ENCODE measurements at places on chromosomes 16 and 17.

DNA sequence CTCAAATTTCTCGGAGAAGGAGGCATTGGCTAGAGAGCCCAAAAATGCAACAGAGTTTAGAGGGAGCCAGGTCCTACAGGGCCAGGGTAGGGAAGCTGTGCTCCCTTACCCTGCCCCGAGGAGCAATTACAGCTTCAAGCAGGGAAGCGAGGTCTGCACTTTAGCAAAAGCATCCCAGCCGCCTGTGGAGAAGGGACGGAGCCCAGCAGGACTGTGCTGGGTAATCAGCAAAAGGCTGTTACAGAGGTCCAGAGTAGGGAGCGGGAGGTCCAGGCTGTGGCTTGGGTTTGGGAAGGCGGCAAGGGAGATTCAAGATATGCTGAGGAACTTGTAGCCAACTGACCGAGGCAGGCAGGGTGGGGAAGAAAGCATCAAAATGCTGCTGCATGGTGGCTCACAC lies 162.6 kb downstream of the TMEM132E start:
- no peak for DNase-seq

GRCh38 chr17:19644493-19645210 lies 3.9 kb upstream of the ALDH3A2 start:
- DNase-seq, result no peak

DNA sequence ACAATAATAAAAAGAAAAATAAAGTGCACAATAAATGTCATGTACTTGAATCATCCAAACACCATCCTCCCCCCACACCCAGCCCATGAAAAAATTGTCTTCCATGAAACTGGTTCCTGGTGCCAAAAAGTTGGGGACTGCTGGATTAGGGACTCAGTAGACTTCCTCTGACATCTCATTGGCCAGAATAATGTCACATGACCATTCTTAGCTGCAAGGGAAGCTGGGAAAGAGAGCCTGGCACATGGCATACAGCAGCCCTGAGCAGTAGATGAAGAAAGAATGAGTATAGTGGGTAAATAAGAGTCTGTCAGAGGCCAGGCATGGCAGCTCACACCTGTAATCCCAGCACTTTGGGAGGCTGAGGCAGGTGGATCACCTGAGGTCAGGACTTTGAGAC lies 12.5 kb downstream of the ITPRIPL2 start:
- DNase-seq, result no peak

DNA sequence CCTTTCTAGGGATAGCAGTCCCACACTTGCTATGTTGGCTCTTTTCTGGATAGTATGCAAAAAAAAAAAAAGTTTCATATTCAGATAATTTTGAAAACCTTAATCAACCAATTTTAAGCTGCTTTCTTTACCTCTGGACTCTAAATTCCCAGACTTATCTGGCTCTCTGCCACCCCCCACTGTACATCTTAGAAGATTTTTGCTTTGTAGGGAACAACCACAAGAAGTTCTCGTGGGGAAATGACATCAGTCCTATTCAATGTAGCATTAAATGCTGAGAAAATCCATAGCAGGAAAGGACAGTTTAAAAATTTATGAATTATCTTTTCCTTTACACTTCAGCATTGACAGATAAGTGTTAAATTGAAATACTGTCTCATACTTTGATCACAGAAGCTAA lies 562.7 kb upstream of the HSBP1 start:
- no peak for DNase-seq

DNA sequence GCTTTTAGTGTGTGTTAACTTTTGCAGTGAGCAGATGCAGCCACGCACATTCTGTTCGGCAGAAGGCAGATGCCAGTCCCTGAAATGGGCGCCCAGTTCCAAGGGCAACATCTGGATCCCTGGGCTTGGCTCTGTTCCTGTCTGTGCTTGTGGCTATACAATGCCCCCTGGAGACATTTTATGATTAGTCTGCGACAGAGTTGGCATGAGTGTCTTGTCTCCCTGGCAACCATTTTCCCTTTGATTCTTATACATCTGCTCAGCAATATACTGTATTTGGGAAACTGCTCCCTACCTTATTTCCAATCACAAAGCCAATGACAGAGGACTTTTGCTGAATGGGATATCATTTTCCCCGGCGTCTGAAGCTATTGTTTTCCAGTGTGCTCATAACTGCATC lies 1629.5 kb upstream of the GOT2 start:
- DNase-seq, result no peak

GRCh38 chr17:80482555-80483308 lies 6.3 kb upstream of the NPTX1 start:
- DNase-seq, result no peak

- DNase-seq, result no peak
Measured at GRCh38 chr16:58970775-58971174, 236.7 kb upstream of the GOT2 start.

DNA sequence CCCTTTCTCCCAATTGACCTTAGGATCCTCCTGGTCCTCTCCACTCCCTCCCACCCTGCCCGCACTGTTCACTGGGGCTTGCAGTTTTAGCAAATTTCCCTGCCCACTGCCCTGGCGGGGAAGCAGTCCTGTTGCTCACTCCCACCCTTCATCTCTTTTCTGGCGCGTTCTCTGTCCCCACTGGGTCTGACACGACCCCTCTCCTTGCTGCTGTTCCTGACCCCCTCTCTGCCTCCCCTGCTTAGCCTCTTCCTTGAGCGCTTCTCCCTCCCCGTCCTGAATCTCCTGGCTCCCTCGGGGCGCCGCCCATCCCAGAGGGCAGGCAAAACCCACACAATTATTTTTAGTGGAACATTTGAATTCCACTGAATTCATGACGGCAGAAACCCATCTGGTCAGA lies 1796.4 kb downstream of the TP53TG3F start:
- DNase-seq, result no peak

DNA sequence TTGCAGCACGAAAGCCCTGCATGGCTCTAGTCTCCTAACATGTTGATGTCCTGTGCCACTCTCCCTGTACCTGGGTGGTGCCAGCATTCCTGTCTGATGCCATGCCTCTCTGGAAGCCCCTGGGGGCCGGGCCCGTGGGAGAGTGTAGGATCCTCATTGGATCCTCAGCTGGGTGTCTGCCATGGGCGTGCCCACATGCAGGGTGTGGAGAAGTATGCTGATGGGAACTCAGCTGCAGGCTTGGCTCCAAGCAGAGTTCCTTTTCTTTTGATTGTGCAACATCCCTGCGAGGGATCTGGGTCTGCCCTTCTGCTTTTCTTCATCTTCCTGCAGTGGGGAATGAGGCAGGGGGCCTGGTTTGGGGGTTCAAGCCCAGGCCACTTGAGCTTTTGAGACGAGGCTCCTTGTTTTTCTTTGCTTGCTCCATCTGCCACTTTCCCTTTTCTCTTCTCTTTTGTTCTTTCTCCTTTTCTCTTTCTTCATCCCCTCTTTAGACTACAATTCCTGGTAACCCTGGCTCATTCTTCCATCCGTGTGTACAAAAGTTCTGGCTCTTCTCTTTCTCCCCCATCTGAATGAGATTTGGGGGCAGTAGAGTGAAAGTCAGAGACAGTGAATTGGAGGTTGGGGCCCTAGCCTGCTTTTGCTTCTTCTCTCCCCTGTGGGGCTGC lies 32.9 kb downstream of the KSR1 start:
- DNase-seq, result no peak

- peak; percentile 89 for DNase-seq
Measured at GRCh38 chr16:85610446-85611193, 2.5 kb upstream of the GSE1 start.

DNA sequence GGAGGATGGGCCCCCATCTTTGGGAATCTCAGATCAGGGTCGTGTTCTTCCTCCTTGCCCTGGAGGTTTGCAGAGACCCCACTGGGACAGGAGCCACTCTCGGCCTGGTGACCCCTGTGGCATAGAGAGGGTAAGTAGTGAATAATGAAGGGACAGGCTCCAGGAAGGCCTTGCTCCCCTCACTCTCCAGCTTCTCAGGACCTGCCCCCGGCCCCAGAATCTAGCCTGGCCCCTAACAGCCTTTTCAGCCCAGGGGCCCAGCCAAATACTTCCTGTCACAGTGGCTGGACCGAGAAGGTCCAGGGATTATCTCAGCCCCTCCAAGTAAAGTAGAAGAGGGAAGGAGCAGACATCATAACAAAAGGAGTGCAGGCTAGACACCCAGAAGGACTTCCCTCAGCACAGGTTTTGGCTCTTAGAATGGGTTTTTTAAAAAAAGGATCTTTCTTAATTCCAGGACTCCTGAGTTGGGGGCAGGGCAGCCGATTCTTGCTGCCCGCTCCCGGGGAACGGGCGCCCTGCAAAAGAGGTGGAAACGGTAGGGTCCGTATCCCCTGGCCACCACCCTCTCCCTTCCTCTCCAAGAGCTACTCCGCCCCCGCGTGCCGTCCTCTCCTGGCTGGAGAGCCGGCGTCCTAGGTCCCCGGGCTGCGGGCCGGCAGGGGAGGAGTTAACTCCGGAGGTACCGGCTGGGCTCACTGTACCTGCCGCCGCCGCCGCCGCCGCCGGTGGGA lies 559 bp upstream of the NXPH3 start:
- no peak for DNase-seq

Data from T-helper 9 cell (primary cell).